ENCODE measurements at places on chromosomes 11 and 22. TPM values are rescaled to one million over a fixed set of nuclear protein-coding genes. Genes with fewer than 3 reads are reported as not detected.

Gene DRICH1
- not detected for total RNA-seq

Gene ANO9
- not detected for total RNA-seq

Gene OTOG
- total RNA-seq: not detected

Gene NEFH
- total RNA-seq: 0.54 TPM

Gene AQP11
- total RNA-seq: 2.8 TPM

Gene KCNK4
- not detected for total RNA-seq

Gene GGTLC2
- not detected for total RNA-seq

Gene MS4A6E
- total RNA-seq: not detected

Gene OR6T1
- total RNA-seq: not detected

Gene PPP1CA
- 97.6 TPM for total RNA-seq

Gene CDCA5
- total RNA-seq: 19.3 TPM

Gene TBRG1
- 31.2 TPM for total RNA-seq

Gene C22orf31
- not detected for total RNA-seq

Gene OR9G4
- not detected for total RNA-seq

Gene KREMEN1
- 5.7 TPM for total RNA-seq

Gene KBTBD3
- total RNA-seq: 4.3 TPM

Gene UBQLNL
- total RNA-seq: 0.36 TPM

Gene MB
- not detected for total RNA-seq

Gene ZNF70
- 5.9 TPM for total RNA-seq

Gene B4GALNT4
- 1.5 TPM for total RNA-seq

Gene APOBEC3G
- total RNA-seq: 7.4 TPM

Gene ENTHD1
- not detected for total RNA-seq

Gene OR51G2
- total RNA-seq: not detected

Gene MFRP
- total RNA-seq: 0.08 TPM

Gene NRIP3
- total RNA-seq: 4.3 TPM

Gene TEX54
- total RNA-seq: not detected

Gene DEPDC7
- 3.5 TPM for total RNA-seq

Gene SLC22A9
- total RNA-seq: not detected

Gene TRIM66
- 4.1 TPM for total RNA-seq

Gene DDIAS
- total RNA-seq: 14.3 TPM

Gene CCT8L2
- total RNA-seq: not detected

Gene SERHL2
- total RNA-seq: 2.2 TPM

Gene PHF21B
- total RNA-seq: not detected

Gene GRAMD4
- total RNA-seq: 25.1 TPM

Gene C11orf42
- total RNA-seq: not detected
